ENCODE measurements at places on chromosomes 4 and X.

DNA sequence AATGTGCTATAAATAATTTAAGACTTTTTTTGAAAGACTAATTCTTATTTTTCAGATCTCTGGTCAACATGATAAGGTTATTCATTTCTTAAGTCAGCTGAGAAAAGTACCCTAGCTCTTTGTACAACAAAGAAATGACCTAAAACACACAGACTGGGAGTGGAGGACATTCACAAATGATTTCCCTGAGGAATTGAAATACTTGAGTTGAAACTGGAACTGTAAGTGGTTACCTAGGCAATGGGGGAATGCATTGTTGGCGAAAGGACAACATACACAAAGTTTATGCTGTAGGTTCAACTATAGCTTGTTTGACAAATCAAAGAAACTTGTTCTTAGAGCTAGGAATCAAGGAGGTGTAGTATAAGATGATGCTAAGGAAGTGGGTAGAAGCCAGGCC lies 915.5 kb downstream of the FAT4 start:
- DNase-seq = peak; percentile 44

DNA sequence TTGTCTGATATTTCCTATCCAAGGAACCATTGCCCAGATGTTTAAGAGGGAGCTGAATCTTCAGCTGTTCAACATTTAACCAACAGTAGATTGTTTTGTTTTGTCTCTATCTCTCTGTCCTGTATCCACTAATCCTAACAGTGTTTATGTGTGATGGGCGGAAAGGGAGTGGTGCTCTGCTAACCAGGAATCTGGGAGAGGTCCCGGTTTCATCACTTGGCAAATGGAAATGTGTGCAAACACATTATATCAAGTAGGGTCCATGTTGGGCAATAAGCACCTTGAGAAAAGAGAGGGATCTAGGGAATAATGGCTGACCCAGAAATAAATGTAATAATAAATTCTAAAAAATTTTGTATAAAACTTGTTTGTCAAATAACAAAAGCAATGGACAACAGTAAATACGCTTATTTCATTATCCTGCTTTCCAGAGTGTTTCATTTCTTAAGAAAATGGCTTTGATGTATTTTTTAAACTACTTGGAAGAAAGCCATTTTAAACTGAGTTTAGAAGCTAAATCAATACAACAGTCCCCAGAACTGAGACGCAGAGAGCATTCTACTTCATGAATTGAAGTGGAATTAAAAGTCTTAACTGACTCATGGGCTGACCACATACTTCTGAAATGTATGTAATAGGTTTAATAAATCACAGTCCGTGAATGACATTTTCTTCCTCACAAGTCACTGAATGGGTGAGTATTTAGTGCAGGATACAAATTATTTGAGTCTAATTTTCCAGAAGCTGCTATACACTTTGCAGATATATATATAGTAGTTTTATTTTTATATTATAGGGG lies 55.8 kb downstream of the EMCN start:
- peak; percentile 80 for DNase-seq

DNA sequence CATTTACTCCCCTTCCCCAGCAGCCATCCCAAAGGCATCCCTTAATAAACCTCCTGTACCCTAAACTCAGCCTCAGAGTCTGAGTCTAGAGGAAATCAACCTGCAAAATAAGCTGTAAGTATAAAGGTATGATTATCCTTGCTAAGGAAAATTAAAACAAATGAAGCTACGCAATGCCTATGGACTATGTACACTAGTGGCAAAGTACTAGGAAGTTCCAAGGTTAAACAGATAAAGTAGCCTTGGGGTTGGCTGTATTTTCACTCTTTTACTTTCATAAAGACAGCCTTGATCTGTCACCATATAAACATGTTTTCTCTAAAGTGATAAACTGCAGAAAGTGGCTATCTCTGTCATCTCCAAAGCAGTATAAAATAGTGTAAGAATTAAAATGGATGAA lies 35.9 kb downstream of the MAP3K15 start:
- no peak for DNase-seq

DNA sequence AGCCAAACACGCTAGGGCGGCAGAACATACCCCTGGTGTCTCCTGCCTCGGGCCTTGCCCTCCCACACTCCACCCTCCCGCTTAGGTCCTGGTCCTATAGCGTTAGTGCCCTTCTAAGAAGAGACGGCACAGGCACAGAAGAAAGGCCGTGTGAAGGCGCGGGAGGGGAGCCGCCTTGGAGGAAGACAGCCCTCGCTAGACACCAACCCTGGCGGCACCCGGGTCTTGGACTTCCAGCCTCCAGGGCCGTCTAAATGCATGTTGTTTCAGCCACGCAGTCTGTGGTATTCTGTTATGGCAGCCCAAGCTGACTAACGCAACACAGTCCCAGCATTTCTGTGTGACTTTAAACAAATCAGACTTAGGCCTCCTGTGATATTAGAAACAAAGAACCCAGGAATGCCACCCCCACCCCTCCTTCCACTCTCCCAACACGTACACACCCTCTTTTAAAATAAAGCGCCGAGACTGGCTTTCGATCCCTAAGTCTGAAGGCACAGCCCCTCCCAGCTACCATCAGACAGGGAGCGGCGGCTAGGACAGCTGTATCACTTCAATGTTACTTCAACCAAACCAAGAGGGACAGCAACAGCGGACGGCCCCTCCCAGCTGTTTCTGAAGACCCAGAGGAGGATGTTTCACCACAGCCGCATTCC lies 128.0 kb downstream of the AFAP1 start:
- peak; percentile 74 for DNase-seq

GRCh38 chrX:21873063-21873775 lies 17.4 kb downstream of the YY2 start:
- no peak for DNase-seq

DNA sequence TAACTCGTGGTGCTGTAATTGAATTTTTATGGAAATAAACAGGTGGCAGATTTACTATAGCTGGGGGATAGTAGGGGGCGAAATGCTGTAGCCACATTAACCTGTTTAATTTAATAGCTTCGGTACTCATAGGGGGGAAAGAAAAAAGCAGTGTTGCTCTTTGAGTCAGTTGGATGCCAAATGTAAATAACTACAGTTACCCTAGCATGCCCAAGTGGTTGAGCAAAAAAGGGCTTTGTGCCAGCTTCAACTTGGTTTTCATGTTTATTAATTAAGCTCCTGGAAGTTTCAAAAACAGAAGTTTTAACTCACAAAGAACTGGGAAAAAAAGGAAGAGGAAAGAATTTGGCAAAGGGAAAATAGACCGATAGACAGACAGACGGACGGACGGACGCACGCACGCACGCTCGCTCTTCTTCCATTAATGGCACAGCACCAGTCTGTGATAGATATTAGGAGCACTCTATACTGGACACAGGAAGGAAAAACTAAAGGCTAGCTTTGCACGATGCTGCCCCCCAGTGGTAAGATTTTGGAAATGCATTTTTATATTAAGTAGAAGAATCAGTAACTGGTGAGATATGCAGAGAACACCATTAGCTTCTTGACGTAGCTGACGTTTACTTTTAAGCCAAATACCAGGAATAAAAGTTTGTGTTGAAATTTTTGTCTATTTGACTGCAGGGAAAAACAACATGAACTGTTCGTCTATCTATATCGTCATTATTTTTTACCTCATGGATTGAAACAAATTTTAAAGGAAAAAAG lies 151.8 kb downstream of the SLC7A11 start:
- peak; percentile 85 for DNase-seq

- DNase-seq = no peak
These were observed 1028.1 kb downstream of the C4orf33 start for GRCh38 chr4:130124066-130124465.

DNA sequence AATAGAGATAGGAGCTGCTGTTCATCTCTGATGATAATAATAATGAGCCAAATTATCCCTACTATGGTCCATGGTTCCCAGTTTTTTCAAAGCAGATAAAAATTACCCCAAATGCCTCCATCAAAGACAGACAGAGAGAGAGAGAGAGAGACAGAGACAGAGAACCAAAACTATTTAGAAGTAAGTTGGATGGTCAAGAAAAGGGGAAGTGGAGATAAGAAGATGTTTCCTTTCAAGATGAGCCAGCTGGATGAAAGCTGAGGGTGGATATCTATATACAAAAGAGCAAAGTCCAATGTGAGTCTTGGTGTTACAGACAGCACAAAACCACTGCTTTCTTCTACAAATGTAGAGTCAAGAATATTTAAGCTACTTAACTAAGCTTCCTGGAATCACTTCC lies 173.9 kb downstream of the GRIA3 start:
- no peak for DNase-seq

DNA sequence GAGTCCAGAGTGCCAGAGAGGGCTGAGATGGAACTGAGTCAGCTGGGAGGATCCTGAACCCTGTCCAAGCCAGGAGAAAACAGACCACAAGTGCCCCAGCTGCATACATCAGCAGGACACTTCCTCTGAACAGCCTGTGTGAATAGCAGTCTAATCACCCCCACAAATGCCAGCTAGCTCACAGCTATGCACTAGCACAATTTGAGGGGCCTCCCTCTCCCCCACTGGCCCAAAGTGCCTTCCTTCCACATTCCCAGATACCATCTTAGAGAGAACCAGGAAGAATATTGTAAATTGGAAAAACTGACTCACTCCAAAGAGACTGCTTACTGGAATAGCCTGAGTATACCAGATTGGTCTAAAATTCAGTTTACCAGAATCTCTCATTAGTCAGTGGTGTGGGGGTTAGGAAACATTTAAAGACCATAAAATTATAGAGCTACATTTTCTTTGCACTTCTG lies 292.6 kb upstream of the KLF3 start:
- DNase-seq = peak; percentile 84

GRCh38 chr4:111921714-111922113 lies 223.5 kb upstream of the FAM241A start:
- DNase-seq = no peak

GRCh38 chr4:9861561-9861960 lies 80.1 kb downstream of the DRD5 start:
- no peak for DNase-seq

DNA sequence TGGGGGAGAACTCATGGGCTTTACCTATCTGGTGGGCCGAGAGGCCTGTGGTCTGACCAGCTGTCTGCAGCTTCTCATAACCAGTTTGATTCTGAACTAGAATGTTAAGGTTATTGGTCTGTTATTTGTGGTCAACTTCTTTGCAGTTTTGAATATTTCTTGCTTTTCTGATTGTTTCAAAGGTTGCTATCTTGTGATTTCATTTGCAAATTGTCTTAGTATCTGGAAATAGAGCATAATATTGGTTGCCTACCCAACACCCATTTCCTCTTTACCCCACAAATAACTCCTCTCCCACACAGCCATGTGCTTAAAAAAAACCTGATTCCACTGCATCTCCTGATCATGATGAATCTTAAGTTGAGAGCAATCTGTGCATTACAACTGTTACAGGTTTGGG lies 39.1 kb upstream of the BMP2K start:
- no peak for DNase-seq

- no peak for DNase-seq
These were observed 47.5 kb upstream of the NDP start for GRCh38 chrX:44020693-44021092.

- DNase-seq = no peak
These were observed 816.6 kb downstream of the GLUD2 start for GRCh38 chrX:121863976-121864375.

GRCh38 chr4:19987746-19988145 lies 264.0 kb upstream of the SLIT2 start:
- peak; percentile 82 for DNase-seq

DNA sequence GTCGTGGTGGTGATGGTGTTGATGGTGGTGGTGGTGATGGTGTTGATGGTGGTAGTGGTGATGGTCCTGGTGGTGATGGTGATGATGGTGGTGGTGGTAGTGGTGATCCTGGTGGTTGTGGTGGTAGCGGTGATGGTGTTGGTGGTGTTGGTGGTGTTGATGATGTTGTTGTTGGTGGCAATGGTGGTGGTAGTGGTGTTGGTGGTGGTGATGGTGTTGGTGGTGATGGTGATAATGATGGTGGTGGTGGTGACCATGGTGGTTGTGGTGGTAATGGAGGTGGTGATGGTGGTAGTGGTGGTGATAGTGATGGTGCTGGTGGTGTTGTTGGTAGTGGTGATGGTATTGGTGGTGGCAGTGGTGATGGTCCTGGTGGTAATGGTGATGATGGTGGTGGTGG lies 49.1 kb downstream of the TLR10 start:
- no peak for DNase-seq

Measured in fibroblast of upper back skin (primary cell).